ENCODE measurements at places on chromosomes 7 and 10.

- DNase-seq = no peak
These were observed 162.6 kb downstream of the UBE2H start for GRCh38 chr7:129790136-129790535.

DNA sequence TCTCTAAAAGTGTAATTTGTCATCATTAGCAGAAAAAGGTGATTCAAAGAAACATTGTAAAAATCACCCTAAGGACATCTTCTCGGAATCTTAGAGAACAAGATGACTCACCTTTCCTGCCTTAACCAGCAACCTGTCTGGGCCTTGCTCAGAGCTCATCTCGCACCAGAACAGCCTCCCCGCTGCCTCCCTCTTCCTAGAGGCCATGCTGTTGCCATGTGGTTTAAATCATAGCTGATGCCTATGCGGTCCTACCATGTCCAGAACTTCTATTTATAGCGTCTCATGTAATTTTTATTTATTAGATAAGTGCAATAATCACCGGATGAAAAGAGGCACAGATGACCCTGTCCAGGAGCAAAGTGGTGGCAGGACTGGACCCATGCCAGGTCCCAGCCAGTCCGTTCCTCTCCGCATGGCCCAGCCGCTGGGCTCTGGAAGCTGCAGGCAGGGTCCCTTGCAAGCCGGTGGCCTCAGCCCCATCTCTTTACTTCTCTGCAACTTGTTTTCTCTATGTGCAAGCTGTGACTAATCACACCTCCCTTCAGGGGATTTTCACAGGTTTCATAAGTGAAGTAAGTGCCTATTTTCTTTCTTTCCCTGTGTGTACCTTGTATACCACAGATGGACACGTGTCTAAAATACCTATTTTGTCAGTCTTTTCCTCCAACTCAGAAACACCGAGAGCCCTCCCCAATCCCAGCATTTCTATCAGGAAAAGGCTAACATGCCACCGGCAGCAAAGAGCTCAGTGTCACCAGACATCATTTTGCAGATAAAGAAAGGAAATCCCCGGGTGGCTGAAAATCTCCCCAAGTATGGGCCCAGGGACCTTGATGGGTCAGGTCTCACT, 27.1 kb downstream of the KLF6 start:
- peak; percentile 75 for DNase-seq

DNA sequence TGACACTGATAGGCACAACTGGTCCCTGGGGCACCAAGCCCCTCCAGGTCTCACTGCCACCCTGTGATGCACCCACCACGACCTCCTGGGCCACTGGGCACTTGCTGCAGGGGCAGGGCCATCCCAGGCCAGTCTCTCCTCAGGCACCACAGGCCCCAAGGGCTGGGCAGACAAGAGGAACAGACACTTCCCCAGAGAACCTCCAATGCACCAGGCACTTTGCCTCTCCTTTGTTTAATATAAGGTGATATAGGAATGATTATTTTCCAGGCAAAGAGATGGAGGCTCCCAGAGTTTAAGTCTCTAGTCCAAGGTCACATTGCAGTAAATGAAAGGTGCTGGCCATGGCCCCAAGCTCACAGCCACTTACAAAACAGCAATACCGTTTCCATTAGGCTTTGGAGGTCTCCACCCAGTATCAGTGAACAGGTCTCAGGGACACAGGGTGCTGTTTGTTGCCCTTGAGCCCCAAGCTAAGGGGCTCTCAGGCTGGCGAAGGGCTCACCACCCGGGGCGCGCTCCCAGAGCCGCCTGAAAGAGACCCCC, 4.5 kb downstream of the DEPP1 start:
- DNase-seq = no peak

DNA sequence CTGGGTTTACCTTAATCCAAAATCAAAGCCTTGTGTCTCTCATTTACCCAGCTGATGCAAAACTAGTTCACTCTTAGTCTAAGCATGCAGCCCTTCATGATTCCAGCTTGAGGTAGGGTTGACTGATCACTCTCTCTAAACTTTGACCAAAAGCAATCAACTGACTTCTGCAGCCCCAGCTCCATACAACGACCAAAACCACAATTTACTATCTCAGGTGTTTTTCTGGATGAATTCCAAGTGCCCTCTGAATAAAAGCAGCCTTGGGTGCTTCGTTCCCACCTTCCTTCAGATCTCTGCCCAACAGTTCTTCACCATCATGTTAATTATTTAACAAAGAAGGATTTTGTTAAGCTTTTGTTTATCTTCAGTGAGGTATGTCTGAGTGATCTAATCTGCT, 62.6 kb downstream of the CCDC6 start:
- no peak for DNase-seq

DNA sequence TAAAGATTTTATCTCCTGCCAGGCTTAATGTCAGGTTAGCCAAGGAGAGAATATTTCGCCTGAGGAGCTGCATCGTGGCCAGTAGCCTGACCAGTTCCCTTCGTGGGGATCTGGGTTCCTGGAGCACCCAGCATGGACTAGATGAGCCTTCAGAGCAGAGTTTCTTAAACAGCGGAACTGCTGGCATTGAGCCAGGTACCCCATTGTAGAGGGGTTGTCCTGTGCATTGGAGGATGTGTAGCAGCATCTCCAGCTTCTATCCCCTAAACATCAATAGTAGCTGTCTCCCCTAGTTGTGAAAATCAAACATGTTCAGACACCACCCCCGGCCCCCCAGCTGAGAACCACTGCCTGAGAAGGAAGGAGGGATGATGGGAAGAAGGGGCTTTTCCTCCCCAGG, 36.2 kb downstream of the CDHR3 start:
- DNase-seq = no peak

DNA sequence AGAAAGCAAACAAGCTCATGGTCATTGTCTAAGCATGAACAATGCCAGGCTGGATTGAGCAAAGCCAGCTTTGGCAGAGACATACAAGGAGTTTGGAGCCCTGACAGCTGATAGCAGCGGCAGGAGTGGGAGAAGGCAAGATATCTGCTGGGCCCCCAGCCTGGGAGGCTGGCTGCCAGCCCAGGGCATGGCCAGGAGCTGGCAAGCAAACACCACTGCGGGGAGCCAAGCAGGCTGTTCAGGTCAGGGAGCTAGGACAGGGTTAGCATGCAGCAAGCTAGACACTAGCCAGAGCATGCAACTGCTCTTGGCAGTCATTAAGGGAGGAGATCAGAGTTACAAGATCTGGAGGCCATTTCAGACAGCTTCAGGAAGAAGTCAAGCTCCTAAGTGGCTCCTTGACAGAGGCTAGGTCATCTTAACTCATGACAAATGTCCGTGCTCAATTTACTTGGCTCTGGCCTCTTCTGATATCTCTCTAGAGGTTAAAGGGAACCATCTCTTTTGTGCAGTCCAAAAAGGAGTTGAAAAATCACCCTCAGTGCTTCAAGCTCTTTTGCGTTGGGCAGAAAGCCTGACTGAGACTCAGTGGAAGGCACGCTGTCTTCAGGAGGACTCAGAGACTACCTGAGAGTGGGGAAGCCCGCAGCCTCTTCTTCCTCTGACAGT, 436.8 kb upstream of the C7orf33 start:
- no peak for DNase-seq

- no peak for DNase-seq
These were observed 327.7 kb downstream of the CXCL12 start for GRCh38 chr10:44056967-44057805.

GRCh38 chr10:102291221-102291905, 46.0 kb downstream of the GBF1 start:
- no peak for DNase-seq

- DNase-seq = no peak
These were observed 350.9 kb downstream of the TNS3 start for GRCh38 chr7:47231032-47231431.

GRCh38 chr7:70047384-70047783, 449.1 kb downstream of the AUTS2 start:
- no peak for DNase-seq

DNA sequence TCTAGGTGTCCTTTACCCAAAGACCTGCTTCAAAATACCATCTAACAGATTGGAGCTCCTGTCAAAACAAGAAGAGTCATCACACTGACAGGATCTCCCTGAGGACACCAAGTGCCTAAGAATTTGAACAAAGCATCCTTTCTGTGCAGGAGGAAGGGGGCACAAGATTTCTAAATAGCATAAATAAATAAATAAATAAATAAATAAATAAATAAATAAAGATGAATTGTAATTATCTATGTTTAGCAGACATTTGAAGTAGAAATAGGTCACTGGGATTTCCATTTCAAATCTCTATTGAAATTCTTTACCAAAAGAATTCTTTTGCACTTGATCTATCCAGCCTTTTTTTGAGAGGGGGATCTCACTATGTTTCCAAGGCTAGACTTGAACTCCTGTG, 65.3 kb downstream of the NPSR1 start:
- DNase-seq = no peak

- no peak for DNase-seq
These were observed 17.1 kb upstream of the CPA1 start for GRCh38 chr7:130363026-130363847.

DNA sequence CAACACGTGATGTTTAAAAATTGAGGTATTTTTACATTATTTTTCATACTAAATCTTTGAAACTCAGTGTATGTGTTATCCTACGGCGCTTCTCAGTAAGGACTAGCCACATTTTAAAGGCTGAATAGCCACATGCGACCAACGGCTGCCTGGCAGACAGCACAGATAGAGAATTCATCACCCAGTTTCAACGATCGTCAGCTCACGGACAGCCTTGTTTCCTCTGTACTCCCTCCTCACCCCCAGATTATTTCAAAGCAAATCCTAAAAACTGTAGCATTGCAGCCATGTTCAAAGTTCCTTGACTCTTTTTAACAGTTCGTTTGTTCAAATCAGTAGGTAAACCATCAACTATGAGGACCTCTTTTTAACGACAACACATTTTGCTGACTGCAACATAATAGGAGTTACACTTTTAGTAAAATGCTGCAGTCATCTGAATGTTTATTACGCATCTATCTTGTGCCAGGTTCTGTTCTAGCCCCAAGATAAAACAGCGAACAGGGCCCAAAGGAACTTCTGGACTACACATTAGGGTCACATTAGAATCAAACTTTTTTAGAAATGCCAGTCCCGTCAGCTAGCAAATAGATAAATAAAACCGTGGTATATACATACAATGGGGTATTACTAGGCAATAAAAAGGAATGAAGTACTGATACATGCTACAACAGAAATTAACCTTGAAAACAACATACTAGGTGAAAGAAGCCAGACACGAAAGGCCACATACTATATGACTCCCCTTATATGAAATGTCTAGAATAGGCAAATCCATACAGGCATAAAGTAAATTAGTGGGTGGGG, 5.7 kb downstream of the OSBPL3 start:
- no peak for DNase-seq

DNA sequence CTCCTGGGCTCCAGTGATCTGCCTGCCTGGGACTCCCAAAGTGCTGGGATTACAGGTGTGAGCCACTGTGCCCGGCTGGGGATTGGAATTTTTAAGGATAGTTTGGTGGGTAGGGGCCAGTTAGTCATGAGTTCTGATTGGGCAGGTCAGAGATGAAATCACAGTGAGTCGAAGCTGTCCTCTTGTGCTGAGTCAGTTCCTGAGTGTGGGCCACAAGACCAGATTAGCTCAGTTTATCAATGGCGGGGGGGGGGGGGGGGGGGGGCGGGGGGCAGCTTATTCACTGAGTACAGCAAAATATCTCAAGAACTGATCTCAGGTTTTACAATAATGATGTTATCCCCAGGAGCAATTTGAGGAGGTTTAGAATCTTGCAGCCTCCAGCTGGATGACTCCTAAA, 11.6 kb upstream of the ERCC6 start:
- no peak for DNase-seq

- DNase-seq = no peak
These were observed 28.9 kb upstream of the EZH2 start for GRCh38 chr7:148912758-148913541.

DNA sequence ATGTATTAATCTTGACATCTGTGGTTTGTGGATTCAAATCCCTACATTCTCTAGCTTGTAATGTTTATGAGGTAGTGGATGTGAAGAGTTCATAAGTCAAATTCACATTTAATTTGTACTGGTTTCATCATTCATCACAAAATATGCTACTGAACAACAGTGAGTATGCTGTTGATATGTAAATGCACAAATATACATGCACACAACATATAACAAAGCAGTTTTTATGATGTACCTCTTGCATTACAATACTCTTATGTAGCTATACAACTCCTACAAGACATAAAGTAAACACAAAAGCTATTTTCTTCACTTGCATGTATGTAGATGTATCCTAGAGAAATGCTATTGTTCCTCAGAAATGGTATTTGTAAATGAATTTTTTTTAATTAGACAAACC, 111.0 kb upstream of the ANTXRL start:
- DNase-seq = no peak

GRCh38 chr10:44471410-44471809, 86.5 kb upstream of the CXCL12 start:
- DNase-seq = no peak

DNA sequence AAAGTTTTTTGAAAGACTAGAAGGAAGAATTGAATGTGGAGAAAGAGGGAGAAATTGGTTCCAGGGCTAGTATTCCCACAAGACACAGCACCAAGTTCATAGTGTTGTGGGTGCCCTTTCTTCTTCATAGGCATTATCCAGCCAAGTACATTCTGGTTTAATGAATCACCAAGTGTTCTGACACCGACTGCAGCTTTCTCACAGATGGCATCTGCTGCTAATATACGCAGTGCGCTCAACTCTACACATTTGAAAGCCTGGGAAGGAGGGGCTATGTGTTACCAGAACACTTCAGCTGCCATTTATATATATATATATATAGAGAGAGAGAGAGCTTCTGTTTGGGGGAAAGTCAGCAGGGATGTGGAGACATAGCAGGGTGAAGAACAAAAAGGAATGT, 1168.4 kb downstream of the GATA3 start:
- DNase-seq = no peak

- no peak for DNase-seq
These were observed 305.6 kb upstream of the PITRM1 start for GRCh38 chr10:3478153-3478552.

DNA sequence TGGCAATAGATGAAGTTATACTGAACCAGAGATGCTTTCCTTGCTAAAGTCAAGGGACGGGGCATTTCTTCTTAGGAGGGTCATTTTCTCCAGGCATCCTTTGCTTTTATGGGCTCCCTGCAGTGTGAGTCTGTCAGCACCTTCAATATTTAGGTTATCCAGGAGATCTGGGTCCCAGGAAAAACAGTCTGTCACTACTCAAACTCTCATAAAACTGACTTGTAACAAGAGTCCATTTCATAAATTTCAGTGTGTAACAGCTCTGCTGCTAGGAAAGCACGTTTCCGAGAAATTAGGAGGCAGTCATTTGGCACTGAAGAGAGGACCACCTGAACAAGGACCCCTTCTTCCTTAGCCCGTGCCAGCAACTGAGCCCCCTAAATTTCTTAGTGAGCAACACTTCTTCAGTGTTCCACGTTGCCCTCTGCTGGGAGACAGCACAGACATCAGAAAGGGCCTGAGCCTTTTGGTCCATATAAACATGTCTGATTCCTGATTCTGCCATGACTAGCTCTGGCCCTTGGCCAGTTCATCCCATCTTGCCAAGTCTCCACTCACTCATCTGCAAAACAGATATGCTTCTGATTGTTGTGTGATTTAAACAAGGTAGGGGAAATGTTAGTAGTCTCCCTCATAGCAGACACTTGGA, 7.2 kb downstream of the GCC1 start:
- DNase-seq = no peak

DNA sequence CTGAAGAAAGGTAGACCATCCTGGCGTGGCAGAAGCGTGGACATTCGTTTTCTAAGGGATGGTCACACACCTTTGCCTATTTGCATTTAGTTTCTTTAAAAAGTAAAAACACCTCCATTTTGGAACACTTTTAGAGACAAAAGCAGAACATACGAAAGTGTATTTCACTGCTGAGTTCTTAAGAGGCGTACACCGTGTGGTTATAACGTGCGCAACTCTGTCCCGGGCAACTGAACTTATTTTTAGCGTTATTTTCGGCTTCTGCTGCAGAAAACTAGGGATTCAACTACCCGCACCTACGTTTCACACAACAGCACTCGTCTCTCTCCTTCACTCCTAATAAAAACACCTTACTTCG, 557 bp upstream of the LSM8 start:
- no peak for DNase-seq

Data from NK-92 treated with Interleukin-12 subunit alpha and Interleukin-12 subunit beta, amount 100 ng/mL, for 24 hours (cell line).